ENCODE measurements at places on chromosomes 12 and 14.

DNA sequence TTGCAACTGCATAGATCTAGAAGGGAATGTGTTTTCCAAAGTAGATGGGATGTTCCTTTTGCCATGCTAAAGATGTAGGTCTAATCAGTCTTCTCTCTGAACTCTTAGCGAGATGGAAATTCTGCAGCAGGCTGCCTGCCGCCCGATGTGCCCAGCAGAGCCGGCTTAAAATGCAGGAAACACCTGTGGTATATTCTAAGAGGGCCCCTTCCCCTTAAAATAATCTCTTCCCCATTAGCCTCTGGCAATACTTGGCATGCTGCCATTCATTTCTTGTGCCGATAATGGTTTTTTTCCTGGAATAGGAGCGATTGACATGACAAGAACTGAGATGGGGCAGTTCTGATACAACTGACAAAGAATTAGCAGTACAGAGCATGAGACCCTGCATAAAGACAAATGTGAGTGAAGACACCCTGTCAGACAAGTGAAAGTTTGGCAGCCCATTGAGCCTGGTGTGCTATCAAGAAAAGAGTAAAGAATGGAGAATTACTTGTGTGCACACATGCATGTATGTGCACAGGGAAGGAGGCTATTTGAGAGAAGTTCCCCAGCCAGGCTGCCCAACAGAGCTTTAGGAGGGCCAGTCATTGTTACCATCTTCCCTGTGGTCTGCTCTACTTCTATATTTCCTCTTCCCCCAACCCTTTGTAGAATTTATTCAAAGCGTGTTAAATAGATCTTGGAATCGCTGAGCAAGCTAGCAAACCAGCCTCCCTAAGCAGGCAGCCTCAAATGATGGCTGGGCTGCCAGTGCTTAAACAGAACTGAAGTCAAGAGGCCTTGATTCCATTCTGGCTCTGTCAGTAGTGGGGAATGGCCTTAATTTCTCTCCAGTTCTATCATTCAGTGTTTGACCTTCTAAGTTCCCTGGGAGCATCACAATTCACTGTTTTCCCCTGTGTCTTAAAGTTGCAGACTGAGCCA is 29.6 kb upstream of the NTF3 start:
- DNase-seq: no peak

DNA sequence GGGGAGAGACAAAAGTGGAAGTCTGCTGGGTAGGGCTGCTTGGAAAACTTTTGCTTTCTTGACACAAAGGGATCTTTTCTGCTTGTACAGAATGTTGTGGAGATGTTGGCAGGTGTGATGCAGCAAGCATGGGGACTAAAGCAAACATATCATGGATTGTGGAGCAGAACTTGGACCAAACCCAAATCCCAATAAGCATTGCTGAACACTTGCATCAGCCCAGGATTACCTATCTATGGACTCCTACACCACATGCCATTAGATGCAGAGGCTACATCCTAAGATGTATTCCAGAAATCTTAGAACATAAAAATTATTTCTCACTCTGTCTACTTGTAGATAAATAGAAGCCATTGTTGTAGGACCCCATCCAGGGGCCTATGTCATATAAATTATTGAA is 44.7 kb upstream of the RERG start:
- no peak for DNase-seq

DNA sequence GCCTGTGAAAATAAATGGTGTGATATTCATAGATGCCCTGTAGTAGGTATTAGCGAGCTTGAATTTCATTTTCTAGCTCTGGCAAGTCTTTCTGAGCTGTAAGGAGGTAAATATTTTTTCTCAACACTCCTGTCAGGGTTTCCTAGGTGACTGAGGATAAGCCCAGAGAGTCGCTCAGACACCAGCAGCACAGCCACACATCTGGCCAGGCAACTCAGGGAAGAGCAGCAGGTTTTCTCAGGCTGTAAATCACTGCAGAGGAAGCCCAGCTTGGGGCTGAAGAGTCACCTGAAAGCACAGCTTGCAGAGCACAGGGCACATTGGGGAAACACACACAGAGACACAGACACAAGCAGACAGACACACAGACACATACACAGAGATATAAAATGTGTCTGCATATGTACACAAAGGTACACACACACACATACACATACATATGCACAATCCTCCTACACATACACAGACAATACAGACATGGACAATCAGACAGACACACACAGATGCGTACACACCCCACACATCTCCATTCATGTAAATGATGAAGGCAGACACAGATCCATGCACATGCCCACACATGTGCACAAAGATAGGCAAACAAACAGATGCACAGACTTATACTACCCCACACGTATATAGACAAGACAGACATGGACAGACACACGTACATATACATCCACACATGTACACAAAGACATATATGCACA is 232.0 kb upstream of the TMTC1 start:
- DNase-seq: no peak

GRCh38 chr14:26204728-26205479 is 392.9 kb downstream of the NOVA1 start:
- no peak for DNase-seq

DNA sequence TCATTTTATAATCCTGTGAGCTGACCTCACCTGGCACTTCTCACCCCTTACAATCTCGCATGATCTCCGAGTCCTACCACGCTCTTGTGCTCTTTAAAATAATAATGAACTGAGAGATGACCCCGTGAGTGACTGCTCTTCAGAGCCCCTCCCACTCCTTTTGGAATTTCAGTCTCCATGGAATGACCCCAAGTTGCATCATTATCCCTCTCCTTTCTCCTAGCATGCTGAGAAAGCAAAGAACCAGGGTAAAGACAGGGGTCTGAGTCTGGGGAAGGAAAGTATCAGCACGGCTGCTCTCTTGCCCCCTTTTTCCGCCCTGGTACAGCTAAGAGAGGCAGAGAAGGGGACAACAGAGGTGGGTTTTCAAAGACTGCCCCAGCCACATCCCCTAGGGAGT is 178.3 kb upstream of the PLEKHA5 start:
- no peak for DNase-seq

DNA sequence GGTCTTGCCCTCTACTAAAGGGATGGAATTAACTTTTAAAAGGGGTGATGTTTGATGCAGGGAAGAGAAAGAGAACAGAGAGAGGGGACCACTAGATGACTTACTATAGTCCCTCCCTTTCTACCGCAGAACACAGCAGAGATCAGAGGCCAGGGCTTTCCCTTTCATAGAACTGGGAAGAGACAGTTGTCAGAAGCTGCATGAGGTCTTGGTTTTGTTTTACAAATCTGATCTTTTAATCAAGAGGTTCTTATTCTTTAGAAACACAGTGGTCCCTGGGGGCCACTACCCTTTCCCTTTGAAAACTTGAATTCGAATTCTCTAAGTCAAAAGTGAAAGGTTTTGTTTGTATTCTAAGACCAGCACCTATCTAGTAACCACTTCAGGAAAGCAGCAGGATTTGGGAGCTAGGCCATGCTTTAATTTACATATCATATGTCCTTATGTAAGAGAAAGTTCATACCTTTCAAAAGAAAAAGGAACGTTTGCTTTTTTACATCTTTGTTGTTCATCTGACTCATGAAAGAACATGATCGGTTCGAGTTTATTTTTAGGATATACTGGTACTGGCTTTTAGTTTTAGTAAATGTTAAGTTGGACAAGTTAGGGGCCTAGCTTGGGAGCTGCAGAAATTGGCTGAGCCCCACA is 6.3 kb downstream of the FBXL14 start:
- DNase-seq: no peak

- no peak for DNase-seq
Measured at GRCh38 chr12:117499759-117500485, 138.5 kb upstream of the NOS1 start.

DNA sequence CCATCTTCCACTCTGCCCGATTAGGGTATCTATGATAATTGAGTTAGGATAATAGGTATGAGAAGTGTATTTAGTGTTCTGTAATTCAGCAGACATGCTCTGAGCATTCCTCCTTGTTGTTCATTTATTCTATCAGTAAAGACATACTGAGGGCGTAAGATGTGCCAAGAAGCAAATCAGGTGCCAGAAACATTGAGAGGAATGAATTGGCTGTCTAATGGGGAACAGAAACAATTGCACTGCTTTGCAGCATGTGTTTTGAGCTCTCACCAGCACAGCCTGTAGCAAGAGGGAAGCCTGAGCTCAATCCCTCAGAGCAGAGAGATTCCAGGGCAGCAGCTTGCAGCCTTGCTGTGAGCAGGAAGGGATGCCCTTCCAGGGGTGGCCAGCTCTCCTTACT is 589.3 kb downstream of the BCL11B start:
- no peak for DNase-seq

All from Jurkat, Clone E6-1 (cell line).